Mammary microvascular endothelial cell (primary cell): ENCODE measurements at places on chromosomes 11 and 22. TPM values are rescaled to one million over a fixed set of nuclear protein-coding genes. Genes with fewer than 3 reads are reported as not detected.

Gene MAP6
- total RNA-seq, result 0.30 and 0.87 TPM in 2 replicates

Gene FGF3
- not detected in 2 replicates for total RNA-seq

Gene IL17REL
- under 0.01 TPM in 1 of 2 replicates, not detected in the other for total RNA-seq

Gene SREBF2
- total RNA-seq, result 59.4 and 60.4 TPM in 2 replicates

Gene SIK2
- total RNA-seq, result 5.8 and 6.8 TPM in 2 replicates

Gene NLRP10
- not detected in 2 replicates for total RNA-seq

Gene SYCE3
- total RNA-seq, result not detected in 2 replicates

Gene GAS2L1
- 34.9 and 47.1 TPM in 2 replicates for total RNA-seq

Gene PAX6
- not detected in 2 replicates for total RNA-seq

Gene UPK3A
- total RNA-seq, result not detected in 2 replicates

Gene ZNRF3
- total RNA-seq, result 4.9 and 5.1 TPM in 2 replicates

Gene SERHL2
- 2.0 and 2.9 TPM in 2 replicates for total RNA-seq

Gene OR8D1
- not detected in 2 replicates for total RNA-seq

Gene OR52K2
- total RNA-seq, result not detected in 2 replicates

Gene SERPING1
- 0.87 and 1.9 TPM in 2 replicates for total RNA-seq

Gene OR10A2
- total RNA-seq, result not detected in 2 replicates

Gene PHLDB1
- total RNA-seq, result 106 and 112 TPM in 2 replicates

Gene SCUBE2
- total RNA-seq, result 0.33 and 0.59 TPM in 2 replicates

Gene FUT4
- 4.4 and 4.5 TPM in 2 replicates for total RNA-seq

Gene CCDC73
- not detected in 2 replicates for total RNA-seq

Gene DEUP1
- total RNA-seq, result not detected in 2 replicates

Gene CFAP300
- not detected in 2 replicates for total RNA-seq

Gene AQP11
- total RNA-seq, result 0.20 and 0.33 TPM in 2 replicates

Gene KDM4D
- total RNA-seq, result 0.64 and 1.4 TPM in 2 replicates

Gene GLYATL2
- not detected in 2 replicates for total RNA-seq

Gene MCHR1
- total RNA-seq, result not detected in 2 replicates

Gene PRR14L
- 13.9 and 15.5 TPM in 2 replicates for total RNA-seq

Gene TTC38
- 27.3 and 41.7 TPM in 2 replicates for total RNA-seq

Gene VPREB1
- not detected in 2 replicates for total RNA-seq

Gene FHIP1B
- total RNA-seq, result 11.1 and 11.3 TPM in 2 replicates

Gene NELL1
- not detected in 2 replicates for total RNA-seq
